ENCODE measurements at places on chromosomes 11 and 22. TPM values are rescaled to one million over a fixed set of nuclear protein-coding genes. Genes with fewer than 3 reads are reported as not detected.

- peaks cover 22% of the 10 kb centered on the region for H3K4me1 ChIP-seq
- DNase-seq = no peak
- no peak overlapping the region for H3K4me3 ChIP-seq
- H3K27me3 ChIP-seq = peaks cover 12% of the 10 kb centered on the region
- no peak overlapping the region for H3K27ac ChIP-seq
These were observed 39.5 kb upstream of the EMID1 start for GRCh38 chr22:29166180-29166579.

DNA sequence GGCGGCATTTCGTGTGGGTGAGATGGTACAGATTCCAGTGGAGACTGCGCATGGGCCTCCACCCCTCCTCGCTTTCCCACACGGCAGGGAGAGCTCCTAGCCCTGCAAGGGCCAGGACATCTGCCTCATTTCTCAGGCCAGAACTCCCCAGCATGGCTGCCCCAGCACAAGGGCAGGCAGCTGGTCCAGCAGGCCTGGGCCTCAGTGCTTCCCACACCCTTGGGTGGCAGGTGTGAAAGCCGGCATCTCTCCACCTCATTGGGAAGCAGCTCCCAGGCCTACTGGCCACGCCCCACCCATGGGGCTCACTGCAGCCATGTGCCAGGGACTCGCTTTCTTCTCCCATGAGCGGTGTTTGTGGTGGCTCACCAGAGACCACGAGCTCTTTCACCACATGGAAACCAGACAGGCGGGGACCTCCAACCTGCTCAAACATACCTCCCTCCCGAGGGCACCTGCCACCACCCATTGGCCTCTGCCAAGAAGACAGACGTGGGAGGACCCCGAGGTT, 79.1 kb downstream of the NAT10 start:
- no peak for DNase-seq
- no peaks in the 10 kb centered on the region for H3K36me3 ChIP-seq
- no peak overlapping the region for H3K4me3 ChIP-seq
- H3K27me3 ChIP-seq = peaks cover under 1% of the 10 kb centered on the region

DNA sequence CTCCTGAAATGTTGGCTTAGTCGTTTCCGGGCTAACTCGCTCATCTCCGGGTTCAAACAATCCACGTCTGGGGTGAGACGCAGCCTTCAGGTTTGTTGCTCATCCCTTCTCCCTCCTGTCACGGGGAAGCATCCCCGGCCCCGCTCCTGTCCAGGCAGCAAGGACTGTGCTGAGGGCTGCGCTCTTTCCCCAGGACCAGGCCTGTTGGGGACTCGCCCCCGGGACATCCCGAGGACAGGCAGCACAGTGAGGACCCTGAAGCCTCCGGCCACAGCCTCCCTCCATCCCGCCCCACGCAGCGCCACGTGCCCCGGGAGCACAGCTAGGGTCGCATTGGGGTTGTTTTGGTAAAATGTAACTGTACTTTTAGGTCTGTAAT, 252.0 kb downstream of the BRD1 start:
- H3K4me1 ChIP-seq = no peaks in the 10 kb centered on the region
- no peak overlapping the region for H3K4me3 ChIP-seq
- H3K27me3 ChIP-seq = no peaks in the 10 kb centered on the region
- H3K36me3 ChIP-seq = no peaks in the 10 kb centered on the region
- no peak overlapping the region for H3K27ac ChIP-seq
- DNase-seq = no peak

GRCh38 chr11:65439331-65440181, 17.0 kb downstream of the NEAT1 start:
- no peaks in the 10 kb centered on the region for H3K27me3 ChIP-seq
- no peak overlapping the region for H3K4me3 ChIP-seq
- no peak for DNase-seq
- H3K36me3 ChIP-seq = peaks cover 74% of the 10 kb centered on the region

GRCh38 chr11:77411717-77412441, 62.0 kb downstream of the PAK1 start:
- H3K27me3 ChIP-seq = no peaks in the 10 kb centered on the region
- H3K36me3 ChIP-seq = peaks cover 22% of the 10 kb centered on the region
- peak overlapping the region; percentile 73 for H3K27ac ChIP-seq
- peak; percentile 86 for DNase-seq

DNA sequence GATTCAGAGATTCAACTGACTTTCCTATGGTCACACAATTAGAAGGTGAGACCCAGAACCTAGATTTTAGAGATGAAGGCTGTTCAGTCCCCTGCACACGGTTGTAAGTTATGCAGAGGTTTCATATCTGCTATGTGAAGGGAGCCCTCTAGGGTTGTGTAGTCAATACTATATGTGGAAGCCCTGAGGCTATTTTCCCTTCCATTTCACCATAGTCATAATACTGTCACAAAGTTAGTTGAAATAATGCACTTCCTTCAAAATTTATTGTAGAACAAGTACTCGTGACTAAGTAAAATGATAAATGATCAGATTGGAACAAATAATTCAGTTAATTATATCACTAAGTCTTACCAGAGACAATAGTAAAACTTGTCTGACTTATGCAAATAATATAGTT, 48.8 kb downstream of the ENDOD1 start:
- H3K27me3 ChIP-seq = peaks cover 11% of the 10 kb centered on the region
- no peak overlapping the region for H3K27ac ChIP-seq
- peaks cover 6% of the 10 kb centered on the region for H3K36me3 ChIP-seq
- no peak overlapping the region for H3K4me3 ChIP-seq

DNA sequence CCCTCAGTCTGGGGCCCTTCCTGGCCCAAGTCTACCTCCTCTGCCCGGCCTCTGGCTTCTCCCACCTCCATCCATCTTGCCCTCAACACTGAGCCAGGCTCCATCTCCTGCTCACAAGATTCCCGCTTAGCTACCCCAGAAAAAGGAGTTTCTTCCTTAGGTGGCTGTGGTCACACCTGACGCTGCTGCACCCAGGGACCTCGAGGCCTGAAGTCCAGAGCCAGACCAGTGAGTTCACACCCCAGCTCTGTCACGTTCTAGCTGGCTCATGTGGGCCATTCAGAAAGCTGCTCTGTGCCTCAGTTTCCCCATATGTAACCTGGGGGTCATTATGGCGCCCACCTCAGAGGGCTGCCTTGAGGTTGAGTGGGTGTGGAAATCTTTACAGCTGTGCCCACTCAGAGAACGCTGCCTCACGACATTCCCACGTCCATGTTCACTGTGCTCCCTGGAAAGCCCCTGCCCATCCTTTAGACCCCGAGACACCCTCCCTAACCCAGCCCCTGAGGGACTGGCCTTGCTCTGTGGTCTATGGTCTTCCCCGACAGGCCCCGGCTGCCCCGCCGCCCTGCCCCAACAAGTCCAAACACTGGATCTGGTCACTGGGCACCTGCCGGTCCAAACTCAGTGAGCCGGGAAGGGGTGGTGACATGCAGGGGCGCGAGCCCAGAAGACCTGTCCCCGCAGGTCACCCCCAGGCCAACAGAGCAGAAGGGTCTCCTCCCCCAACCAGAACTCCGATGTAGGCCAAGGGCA, 9.8 kb downstream of the PLXNB2 start:
- H3K4me3 ChIP-seq = no peak overlapping the region
- no peaks in the 10 kb centered on the region for H3K36me3 ChIP-seq
- DNase-seq = no peak
- peaks cover 4% of the 10 kb centered on the region for H3K27me3 ChIP-seq
- no peak overlapping the region for H3K27ac ChIP-seq

- H3K4me3 ChIP-seq = no peak overlapping the region
- no peak overlapping the region for H3K27ac ChIP-seq
- H3K36me3 ChIP-seq = no peaks in the 10 kb centered on the region
- H3K4me1 ChIP-seq = no peaks in the 10 kb centered on the region
- no peaks in the 10 kb centered on the region for H3K27me3 ChIP-seq
These were observed 150.0 kb downstream of the SHANK2 start for GRCh38 chr11:71102251-71102995.

- H3K4me1 ChIP-seq = no peaks in the 10 kb centered on the region
- H3K27me3 ChIP-seq = peaks cover 12% of the 10 kb centered on the region
- no peak for DNase-seq
- no peak overlapping the region for H3K27ac ChIP-seq
- H3K4me3 ChIP-seq = no peak overlapping the region
These were observed 32.8 kb downstream of the PARVA start for GRCh38 chr11:12410006-12410728.

GRCh38 chr22:42743501-42743991, 22.9 kb upstream of the A4GALT start:
- H3K4me1 ChIP-seq = peaks cover 12% of the 10 kb centered on the region
- DNase-seq = no peak
- no peak overlapping the region for H3K4me3 ChIP-seq

DNA sequence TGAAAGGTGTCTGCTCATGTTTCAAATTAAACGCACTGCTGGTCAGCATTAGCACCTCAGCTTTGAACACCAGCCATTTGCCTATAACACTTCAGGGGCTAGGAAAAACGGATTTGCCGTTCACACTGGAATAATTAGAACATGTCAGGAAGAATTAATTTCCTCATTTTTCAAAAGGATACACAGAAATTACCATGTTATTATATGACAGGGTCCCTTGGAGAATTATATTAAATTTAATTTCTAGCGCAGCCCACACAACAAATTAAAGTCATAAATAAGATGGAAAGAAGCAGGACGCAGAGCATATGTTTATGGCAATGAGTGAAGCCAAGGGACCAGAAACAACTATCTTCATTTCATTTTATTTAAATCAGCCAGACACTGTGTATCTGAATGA, 83.8 kb upstream of the SOX6 start:
- no peak for DNase-seq
- H3K4me1 ChIP-seq = no peaks in the 10 kb centered on the region
- no peak overlapping the region for H3K27ac ChIP-seq

GRCh38 chr11:72637926-72638325, 36.3 kb downstream of the PDE2A start:
- H3K4me1 ChIP-seq = peaks cover 2% of the 10 kb centered on the region
- H3K27me3 ChIP-seq = peaks cover 21% of the 10 kb centered on the region
- H3K27ac ChIP-seq = no peak overlapping the region
- H3K36me3 ChIP-seq = no peaks in the 10 kb centered on the region
- H3K4me3 ChIP-seq = no peak overlapping the region

- peaks cover 62% of the 10 kb centered on the region for H3K27me3 ChIP-seq
- peak overlapping the region; percentile 66 for H3K4me3 ChIP-seq
- peak overlapping the region; percentile 52 for H3K27ac ChIP-seq
- peak; percentile 54 for DNase-seq
- peaks cover 51% of the 10 kb centered on the region for H3K4me1 ChIP-seq
These were observed 2.7 kb downstream of the NLRP6 start for GRCh38 chr11:280706-281485.

DNA sequence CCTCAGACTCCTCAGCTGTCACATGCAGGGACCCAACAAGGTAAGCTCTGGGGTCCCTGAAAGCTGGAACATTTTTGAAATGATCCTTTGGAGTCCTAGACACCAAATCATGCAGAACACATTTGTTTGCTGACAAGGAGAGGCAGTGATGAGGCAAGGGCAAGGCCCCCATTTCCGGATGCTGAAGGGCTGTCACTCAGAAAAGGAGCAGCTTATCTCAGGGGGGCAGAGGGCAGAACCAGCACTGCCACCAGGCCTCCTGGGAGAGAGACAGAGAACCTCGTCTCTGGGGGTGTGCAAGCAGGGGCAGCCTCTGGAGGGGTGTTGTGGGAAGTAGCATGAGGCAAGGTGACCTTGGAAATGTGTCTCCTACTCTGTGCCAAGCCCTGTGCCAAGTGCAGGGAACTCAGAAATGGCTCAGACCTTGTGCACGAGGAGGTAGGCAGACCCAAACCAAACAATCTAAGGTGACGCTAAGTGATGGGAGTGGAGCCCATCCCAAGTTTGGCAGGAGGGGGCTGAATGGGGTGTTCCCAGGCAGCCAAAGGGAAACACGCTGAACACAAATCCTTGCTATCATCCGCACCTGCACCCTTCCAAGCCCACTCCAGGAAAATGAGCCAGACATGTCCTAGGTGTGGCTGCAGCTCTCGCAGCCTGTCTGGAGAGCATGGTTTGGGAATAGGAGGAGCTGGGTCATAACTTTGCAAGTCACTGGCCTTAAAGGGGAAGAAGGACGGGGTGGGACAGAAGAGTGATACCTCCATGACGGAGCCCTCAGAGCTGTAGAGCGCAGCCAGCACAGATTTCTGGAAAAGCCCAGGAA, 94.2 kb downstream of the PDE2A start:
- no peaks in the 10 kb centered on the region for H3K36me3 ChIP-seq
- peaks cover 13% of the 10 kb centered on the region for H3K4me1 ChIP-seq
- H3K4me3 ChIP-seq = no peak overlapping the region
- H3K27ac ChIP-seq = no peak overlapping the region
- no peak for DNase-seq
- peaks cover 5% of the 10 kb centered on the region for H3K27me3 ChIP-seq

DNA sequence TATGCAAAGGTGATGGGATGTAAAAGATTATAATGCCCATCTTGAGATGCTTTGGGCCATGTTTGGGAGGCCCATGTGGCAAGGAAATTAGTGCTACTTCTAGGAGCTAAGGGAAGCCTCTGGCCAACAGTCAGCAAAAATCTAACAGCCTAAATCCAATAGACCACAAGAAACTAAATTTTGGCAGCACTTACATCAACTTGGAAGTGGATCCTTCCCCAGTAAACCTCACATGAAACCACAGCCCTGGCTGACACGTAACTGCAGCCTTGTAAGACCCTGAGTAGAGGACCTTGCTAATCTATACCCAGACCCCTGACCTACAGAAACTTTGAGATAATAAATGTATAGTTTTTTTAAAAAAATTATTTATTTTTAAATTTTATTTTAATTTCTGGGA, 13.1 kb upstream of the GRK3 start:
- H3K4me3 ChIP-seq = no peak overlapping the region
- peaks cover 6% of the 10 kb centered on the region for H3K27me3 ChIP-seq
- peaks cover 22% of the 10 kb centered on the region for H3K4me1 ChIP-seq

DNA sequence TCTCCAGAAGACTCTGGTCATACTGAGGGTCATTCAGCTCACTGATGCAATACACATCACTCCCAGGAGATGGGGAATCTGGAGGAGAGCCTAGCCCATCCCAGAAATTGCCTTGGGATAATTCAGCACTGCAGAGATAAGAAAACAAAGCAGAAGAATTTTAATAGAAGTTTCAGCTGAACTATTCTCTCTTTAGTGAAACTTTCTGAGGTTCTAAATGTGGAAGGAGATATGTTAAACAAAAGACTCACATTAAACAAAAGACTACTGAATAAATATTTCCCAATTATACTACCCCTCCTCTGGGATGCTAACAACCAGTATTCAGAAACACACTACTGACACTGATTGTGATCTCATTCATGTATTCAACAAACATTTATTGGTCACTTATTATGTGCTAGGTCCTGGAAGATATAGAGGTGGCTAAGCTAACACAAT, 47.8 kb downstream of the C2CD3 start:
- DNase-seq = no peak
- no peaks in the 10 kb centered on the region for H3K4me1 ChIP-seq
- no peak overlapping the region for H3K4me3 ChIP-seq
- H3K27me3 ChIP-seq = no peaks in the 10 kb centered on the region

The RNF141 gene
- total RNA-seq = 12.3 TPM

The CRYBB1 gene
- 0.65 TPM for total RNA-seq

The SLC29A2 gene
- 9.0 TPM for total RNA-seq

The SOX10 gene
- total RNA-seq = not detected

The TUB gene
- total RNA-seq = 0.05 TPM

The SIDT2 gene
- 42.9 TPM for total RNA-seq

The OR51E2 gene
- not detected for total RNA-seq

Measured in activated CD4-positive, alpha-beta memory T cell treated with anti-CD3 and anti-CD28 coated beads, Interleukin-2, amount 10 ng/mL, durations not matched to agents 7 days and 5 days (primary cell).